ENCODE measurements at places on chromosomes 11 and 22.

GRCh38 chr22:27378311-27378800, 423.2 kb downstream of the MN1 start:
- DNase-seq: peak; percentile 95

DNA sequence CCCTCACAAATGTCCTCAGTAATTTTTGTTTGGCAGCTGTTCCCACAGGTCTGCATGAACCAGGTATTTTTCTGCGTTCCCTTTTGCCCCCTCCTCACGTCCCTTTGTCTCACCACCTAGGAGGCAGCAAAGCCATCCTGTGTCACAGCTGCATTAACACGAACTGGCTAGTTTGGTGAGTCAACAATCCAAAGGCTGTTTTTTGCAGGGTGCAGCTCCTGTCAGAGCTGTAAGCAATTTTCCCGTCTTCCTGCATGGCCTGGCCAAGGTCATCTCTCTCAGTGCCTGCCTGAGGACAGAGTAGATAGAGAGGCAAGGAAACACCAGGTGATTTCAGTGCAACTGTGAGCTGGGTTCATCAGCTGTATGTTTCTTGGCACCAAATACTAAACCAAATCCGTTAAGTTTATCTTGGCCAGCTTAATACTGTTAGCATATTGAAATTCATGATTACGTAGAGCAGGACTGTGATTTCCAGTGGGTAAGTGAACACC, 20.6 kb upstream of the VSIG10L2 start:
- DNase-seq: no peak

DNA sequence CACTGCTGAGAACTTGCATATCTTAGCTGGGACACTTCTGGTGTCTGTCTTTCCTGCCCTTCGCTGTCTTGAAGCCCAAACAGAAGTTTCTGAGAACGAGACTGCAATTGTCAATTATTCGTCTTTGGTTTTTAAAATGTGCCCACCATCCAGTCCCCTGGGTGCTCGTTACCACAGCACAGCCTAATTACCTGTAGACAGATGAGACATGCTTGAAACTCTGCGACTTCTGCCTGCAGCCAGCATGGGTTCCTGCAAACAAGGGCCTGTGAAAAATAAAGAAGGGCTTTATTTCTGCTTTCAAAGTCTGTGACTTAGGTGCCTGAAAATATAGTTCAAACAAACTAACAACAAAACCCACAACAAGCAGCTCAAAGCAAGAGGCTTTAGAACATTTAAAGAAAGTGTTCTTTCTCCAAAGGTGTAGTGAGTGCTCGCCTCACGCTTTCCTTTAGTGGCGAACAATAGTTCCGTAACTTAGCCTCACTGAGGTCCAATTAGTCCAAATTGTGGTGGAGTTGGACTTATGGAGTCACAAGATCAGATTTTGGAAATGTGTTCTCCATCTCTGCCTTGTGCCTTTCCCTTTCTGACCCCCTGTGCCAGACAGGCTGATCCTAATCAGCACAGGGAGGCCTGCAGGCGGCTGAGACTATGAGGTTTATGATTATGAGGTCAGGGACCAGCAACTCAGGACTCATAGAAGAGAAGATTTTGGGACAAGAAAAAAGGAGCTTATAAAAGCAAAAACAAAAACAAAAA, 20.4 kb upstream of the GRAMD1B start:
- no peak for DNase-seq

GRCh38 chr11:96204721-96205459, 138.1 kb downstream of the MAML2 start:
- no peak for DNase-seq

DNA sequence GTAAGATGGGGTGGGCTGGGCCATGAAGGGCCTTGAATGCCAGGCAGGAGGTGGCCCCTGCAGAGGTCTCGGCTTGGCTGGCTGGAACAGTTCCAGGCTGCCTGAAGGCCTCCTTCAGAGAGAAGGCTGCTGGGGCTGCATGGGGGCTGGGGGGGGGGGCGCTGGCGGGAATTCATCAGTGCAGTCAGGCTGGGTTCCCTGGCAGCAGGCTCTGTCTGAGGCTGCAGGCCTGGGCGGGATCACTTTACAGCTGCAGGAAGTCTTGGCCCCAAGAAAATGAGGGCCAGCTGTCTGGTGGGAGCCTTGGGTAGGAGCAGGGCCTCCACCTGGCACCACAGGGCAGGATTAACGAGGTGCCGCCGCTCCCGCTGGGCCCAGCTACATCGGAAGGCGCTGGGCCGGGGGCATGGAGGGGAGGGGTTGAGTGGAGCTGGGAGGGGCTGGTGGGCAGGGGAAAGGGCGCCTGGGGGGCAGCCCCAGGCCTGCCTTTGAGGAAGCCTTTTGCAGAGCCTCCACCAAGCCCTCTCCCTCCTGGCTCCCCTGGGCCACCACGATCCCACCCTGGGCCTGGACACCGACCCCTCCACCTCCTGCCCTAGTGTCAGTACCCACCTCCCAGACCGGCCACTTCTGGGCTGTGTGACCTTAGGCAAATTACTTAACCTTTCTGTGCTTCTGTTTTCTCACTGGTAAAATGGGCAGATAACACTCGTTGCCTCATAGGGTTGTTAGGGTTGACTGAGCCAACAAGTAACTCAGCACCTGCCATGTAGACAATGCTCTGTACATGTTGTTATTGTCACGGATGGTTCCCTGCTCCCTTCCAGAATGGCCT, 31.0 kb upstream of the HMOX1 start:
- DNase-seq: no peak

Data from SK-N-MC (cell line).